ENCODE measurements at places on chromosomes 7 and 10.

- DNase-seq = no peak
Measured at GRCh38 chr7:74000489-74001149, 27.4 kb upstream of the ELN start.

- DNase-seq = no peak
Measured at GRCh38 chr10:80277016-80277415, 12.4 kb downstream of the MAT1A start.

- DNase-seq = peak; percentile 41
Measured at GRCh38 chr7:3162289-3162688, 118.6 kb upstream of the CARD11 start.

GRCh38 chr7:76054123-76055120 lies 6.5 kb downstream of the MDH2 start:
- DNase-seq = peak; percentile 91

- DNase-seq = no peak
Measured at GRCh38 chr7:124818807-124819206, 53.2 kb upstream of the GPR37 start.

- no peak for DNase-seq
Measured at GRCh38 chr10:49737474-49738201, 24.5 kb downstream of the OGDHL start.

- no peak for DNase-seq
Measured at GRCh38 chr10:130708465-130709070, 572.4 kb downstream of the GLRX3 start.

GRCh38 chr7:158442260-158442659 lies 145.4 kb downstream of the PTPRN2 start:
- DNase-seq = no peak

GRCh38 chr7:79454361-79454960 lies 994 bp upstream of the MAGI2 start:
- DNase-seq = no peak

- DNase-seq = no peak
Measured at GRCh38 chr10:1399431-1400100, 337.8 kb downstream of the ADARB2 start.

- DNase-seq = peak; percentile 72
Measured at GRCh38 chr10:99341860-99342490, 12.8 kb downstream of the CNNM1 start.

DNA sequence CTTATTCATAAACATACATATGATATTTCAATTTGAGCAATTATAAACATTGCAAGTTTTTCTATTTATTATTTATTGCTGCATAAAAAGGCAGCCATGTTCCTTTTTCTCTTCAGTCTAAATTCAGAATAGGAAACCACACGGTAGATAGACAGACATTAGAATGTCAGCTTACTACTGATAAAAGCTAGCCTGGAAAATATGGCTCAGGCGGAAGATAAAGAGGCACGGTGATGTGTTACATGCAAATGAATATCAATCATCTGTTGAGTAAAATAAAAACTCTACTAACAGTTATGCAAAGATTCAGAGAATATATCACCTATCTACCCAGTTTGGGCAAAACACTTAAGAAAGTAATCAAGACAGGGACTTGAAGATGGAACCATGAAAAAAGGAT lies 73.5 kb upstream of the PDSS1 start:
- no peak for DNase-seq

- no peak for DNase-seq
Measured at GRCh38 chr10:1564791-1565190, 172.5 kb downstream of the ADARB2 start.

DNA sequence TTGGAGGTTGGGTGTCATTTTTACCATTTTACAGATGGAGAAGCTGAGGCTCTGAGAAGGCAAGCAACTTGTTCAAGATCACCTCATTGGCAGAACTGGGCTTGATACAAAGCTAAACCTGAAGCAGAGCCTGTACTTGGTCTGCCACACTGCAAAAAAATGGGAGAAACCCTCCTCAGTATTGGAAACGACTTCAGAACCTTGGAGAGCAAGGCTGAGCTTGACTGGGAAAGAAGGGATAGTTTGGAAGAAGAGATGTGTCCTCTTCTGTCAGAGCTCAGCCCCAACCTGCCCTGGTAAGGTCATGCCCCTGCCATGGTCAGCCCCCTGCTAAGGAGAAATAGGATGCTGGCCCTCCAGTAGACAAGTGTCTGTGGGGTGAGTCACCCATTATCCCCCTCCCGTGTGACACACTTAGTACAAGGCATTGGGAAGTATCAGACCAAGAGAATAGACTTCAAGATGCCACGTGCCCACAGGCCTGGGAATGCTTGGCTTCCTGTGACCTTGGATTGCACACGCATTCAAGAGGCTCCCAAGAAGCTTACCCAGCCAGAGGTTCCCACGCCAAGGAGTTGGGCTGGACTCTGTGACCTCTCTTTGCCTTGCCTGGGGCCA lies 56.2 kb upstream of the SMNDC1 start:
- DNase-seq = peak; percentile 30

DNA sequence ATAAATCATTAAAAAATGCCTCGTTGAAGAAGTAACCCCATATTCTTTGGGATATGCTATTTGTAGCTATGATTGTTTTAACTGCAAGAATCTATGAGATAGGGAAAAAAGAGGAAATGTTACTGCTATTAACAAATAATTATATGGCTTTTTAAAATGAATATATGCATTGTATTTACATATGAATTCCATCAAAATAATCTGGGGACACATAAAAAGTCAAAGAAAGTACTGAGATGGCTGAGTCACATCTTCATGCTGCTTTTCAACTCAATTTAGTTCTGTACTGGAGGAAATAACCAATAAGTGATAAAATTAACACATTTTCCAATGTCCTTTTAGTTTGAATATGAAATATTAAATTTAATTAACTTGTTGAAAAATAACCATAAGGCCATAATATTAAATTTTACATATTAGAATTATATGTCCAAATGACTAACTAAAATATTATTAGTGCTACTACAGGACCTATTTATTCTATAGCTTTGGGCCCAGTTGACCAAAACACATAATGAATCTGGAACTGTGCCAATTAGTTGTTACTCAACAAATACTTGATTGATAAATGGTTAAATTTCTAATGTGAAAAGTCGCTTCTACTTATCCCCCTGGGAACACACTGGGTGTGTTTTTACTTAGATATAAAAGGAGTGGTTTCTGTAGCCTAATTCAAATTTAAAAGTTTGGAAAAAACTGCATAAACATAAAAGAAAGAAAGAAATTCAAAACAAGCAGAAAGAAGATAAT lies 214.6 kb upstream of the PFKP start:
- no peak for DNase-seq

DNA sequence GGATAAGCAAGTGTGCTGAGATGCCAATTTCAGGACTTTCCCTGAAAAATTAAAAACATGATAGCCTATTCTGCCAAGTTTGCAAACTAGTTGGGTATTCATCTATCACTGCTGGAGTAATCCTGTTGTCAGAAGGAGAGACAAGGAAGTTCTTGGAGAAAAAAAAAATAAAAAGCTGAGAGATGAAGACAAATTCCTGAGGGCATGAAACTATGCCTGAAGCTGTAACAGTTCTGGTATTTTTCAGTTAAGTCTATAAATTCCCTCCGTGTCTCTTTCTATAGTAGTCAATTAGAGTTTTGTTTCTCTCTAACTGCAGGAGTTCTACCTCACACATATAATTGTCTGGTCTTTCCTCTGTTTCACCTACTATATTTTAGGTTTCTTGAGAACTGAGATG lies 95.7 kb downstream of the DGKB start:
- no peak for DNase-seq

GRCh38 chr7:151032936-151033863 lies 5.0 kb downstream of the ABCB8 start:
- DNase-seq = peak; percentile 39

DNA sequence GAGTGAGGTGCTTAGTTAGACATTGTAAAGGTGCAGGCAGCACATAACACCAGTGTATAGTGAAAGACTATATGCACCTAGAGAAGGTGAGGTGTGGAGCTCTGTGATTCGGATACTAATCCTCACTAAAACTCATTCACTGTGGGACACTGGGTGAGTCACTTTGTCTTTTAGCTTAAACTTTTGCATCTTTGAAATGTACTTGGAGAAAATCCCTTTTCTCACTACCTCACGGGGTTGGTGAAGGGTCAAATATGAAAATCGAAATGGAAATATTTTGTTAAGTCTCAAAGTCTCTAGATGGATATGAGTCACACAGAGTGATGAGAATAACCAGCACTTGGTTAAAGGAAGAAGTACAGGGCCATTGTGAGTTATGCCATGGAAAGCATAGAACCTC lies 38.0 kb downstream of the MDFIC start:
- DNase-seq = no peak

DNA sequence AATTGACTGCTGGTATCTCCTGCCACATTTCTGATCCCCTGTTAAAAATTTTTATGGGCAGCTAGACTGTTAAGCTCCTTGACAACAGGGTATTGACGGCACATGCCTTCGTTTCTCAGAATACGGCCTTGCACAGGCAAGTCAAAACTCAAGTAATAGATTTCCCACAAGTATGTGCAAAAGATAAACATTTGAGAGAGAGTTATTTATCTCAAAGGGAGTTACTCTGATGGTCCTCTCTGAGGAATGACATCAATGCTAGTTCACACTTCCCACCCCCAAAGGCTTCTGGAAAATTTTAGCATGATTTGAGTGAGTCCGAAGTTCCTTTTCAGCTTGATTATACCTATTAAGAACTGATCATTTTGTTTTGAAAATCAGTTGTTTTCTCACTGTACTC lies 71.9 kb downstream of the JCAD start:
- no peak for DNase-seq

- no peak for DNase-seq
Measured at GRCh38 chr7:44268671-44269070, 56.7 kb downstream of the CAMK2B start.

- no peak for DNase-seq
Measured at GRCh38 chr7:4861673-4862072, at the start of gene PAPOLB. Gene PAPOLB (minus strand): TSS chr7:4862030. CDS start chr7:4861810, 220 bp downstream.

GRCh38 chr10:26725837-26726727 lies 28.6 kb downstream of the PDSS1 start:
- DNase-seq = peak; percentile 49

DNA sequence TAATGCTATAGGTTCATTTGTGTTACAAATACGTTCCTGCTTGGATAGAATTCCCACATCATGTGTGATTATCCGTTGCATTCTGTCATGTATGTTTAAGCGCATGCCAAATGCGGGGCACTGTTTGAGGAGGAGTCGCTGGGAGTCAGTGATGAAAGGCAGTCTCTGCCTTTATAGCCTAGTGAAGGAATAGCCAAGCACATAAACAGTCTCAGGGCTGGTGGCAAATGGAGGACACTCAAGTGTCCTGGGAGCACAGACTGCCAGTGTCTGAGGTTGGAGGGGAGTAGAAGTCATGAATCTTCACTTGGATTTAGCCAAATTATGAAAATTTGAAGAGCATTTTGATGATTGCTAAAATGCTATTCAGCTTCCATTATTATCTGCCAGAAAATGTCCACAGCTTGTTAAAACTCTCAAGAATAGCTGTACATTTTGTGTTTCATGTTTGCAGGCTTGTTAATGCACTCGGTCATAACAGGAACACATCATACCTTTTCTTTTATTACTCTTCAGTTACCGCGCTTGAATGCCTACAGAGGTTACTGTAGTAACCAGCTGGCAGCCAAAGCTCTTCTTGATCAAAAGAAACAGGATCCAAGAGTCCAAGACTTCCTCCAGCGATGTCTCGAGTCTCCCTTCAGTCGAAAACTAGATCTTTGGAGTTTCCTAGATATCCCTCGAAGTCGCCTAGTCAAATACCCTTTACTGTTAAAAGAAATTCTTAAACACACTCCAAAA lies 41.6 kb downstream of the NET1 start:
- DNase-seq = no peak

GRCh38 chr7:109997837-109998236 lies 1093.1 kb upstream of the LRRN3 start:
- DNase-seq = no peak

GRCh38 chr10:110755781-110756180 lies 111.6 kb downstream of the RBM20 start:
- DNase-seq = no peak

GRCh38 chr7:47478926-47479711 lies 102.8 kb downstream of the TNS3 start:
- no peak for DNase-seq

DNA sequence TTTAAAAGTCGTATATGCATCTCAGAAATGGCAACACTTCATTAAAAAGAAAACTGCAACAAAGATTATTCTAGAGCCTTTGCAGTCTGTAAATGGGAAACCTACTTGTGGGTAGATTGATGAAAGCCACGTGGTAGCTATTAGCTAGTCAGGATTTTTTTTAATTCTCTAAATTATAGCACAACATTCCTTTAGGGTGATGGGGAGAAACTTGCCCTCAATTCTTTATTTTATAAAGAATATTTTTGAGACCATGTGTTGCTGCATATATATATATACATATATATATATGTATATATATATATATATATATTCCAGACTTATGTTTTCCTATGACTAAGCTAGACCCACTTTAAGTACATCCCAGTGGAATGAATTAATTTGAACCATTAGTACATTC lies 118.0 kb downstream of the PPP1R3A start:
- DNase-seq = no peak

DNA sequence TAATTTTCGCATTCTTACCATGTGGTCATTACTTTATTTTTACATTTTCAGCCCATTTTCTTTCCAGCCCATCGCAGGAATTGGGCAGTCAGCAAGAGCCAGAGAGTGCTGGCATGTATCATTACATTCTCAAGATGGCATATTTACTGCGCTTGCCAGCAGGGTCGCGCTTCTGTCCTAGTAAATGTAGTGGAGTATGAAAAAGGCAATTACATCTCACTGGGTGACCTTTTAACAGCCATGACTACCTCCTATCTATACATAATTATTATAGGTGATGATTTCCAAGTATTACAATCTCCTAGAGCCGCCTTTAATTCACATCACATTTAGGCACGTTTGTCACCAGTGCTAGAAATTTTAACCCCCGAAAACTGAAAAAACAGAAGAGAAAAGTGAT lies 433.7 kb upstream of the MGMT start:
- DNase-seq = no peak

GRCh38 chr10:75793848-75794247 lies 362.4 kb downstream of the LRMDA start:
- no peak for DNase-seq

All from ACHN (cell line).